ENCODE measurements at places on chromosomes 1 and 21.

DNA sequence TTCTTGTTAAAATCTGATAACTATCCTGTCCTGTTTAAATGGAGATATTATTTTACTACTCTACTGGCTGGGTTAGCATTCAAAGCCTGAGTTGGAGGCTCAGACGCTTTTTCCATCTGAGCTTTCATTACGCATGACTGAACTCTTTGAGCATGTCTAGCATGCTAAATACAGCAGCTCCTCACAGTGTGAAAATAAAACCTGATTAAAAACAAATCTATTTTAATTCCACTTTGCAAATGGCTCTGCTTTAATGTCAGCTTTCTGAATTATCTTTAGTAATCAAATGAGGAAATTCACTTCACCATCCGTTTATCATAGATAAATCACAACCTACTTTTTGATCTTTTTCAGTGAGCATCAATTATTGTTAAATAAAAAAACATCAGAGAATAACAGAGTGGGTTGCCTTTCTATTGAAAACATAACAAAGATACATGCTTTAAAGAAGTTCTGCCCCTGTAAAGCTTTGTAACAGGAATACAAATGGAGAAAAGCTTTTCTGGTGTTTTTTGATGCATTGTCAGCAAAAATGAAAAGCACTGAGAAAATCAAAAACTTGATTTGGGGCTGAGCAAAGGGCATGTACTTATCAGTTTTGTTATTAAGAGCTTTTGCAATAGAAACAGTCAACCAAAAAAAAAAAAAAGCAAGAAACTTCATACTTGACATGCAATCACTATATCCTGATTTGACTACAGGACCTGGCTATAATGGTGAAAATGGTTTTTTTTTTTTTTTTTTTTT lies 3.5 kb upstream of the SPEN start:
- DNase-seq: no peak

GRCh38 chr1:151984313-151984956 lies 9.2 kb downstream of the S100A10 start:
- DNase-seq: no peak

DNA sequence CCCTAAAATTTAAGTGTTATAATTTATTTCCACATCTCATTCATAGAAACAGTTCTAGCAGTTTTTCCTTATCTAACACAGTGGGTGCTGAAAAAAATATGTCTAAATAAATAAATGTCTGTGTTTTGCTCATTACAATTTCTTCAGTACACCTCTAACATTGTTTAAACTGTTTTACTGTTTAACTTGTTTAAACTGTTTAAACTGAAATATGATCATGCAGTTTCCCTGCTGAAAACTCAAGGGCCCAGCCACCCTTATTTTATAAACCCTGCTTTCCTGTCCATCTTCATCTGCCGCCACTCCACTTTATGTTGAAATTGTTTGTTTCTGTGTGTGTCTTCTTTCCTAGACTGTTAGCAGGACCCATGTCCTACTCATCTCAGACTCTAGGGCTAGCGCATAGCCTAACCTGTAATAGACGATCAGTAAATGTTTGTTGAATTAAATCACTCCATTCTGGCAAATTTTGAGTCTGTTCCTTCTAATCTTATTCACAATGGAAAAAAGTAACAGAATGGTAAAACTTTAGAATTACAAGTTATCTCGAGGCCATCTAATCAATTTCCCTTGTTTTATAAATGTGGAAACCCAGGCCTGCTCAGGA lies 9.4 kb upstream of the PIK3C2B start:
- DNase-seq: peak; percentile 16

DNA sequence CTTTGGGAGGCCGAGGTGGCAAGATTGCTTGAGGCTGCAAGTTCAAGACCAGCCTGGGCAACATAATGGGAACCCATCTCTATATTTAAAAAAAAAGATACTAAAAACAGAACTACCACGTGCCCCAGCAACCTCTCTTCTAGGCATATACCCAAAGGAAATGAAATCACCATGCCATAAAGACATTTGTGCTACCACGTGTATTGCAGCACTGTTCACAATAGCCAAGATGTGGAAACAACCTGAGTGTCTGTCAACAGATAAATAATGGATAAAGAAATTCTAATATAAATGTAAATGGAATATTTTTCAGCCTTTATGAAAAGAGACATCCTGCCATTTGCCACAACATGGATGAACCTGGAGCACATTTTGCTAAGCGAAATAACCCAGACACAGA lies 128.6 kb downstream of the PCNX2 start:
- no peak for DNase-seq

- no peak for DNase-seq
Observed at GRCh38 chr1:197985351-197985750, 68.2 kb downstream of the LHX9 start.

- DNase-seq: no peak
Observed at GRCh38 chr1:161722406-161722805, 1.1 kb downstream of the FCRLB start.

DNA sequence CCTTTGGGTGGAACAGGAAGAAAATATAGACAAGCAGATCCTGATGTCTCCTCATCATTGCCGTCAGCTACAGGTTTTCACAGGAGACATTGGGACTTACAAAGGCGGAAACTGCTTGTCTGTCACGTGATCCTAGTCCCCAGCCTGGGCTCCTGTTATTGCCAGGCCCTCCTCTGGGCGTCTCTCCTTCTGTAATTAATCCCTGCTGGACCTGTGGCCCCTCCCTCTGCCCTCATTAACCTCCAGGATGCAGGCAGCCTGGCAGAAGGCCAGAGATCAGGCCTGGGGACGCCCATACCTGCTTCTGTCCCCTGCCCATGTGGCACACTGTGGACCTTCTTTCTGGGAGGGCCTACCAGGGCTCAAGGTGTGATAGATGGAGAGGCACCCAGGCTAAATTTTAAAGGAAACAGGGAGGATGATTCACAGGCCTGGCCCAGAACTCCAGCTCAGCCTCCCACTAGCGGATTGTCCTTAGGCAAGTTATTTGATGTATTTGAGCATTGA lies 2.4 kb downstream of the S100A5 start:
- DNase-seq: peak; percentile 33
